ENCODE measurements at places on chromosomes 13 and 19. TPM values are rescaled to one million over a fixed set of nuclear protein-coding genes. Genes with fewer than 3 reads are reported as not detected.

B3GNT3 gene
- 6.9 TPM for total RNA-seq

LILRB4 gene
- total RNA-seq, result 1.3 TPM

- no peak for DNase-seq
- no peaks in the 10 kb centered on the region for H3K36me3 ChIP-seq
- no peaks in the 10 kb centered on the region for H3K4me1 ChIP-seq
- no peak overlapping the region for H3K27ac ChIP-seq
- no peaks in the 10 kb centered on the region for H3K27me3 ChIP-seq
Observed at GRCh38 chr19:23222998-23223652, 27.1 kb downstream of the ZNF724 start.

DNA sequence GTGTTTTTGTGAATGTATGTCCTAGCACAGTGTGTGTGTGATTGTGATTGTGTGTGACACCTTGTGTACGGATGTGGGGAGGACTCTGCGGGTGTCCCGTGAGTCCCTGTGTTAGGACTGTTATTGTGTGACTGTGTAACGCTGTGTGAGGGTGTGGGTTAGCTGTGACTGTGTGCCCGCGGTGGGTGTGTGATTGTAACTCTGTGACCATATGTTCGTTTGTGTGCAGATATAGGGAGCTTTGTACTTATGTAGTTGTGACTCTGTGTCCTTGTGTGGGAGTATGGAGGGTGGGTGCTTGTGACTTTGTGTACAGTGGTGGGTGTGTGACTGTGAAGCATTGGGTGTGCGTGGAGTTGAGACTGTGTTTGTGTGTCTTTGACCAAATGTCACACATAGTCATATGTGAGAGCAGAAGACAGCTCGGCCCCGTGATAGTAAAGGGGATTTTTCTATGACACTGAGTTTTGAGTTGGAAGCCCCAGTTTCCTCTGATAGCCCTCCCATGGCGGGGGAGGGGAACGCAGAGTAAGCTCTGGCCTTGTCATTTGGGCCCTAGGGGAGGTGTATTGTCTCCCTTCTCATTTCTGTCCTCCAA is 949 bp upstream of the ZNF260 start:
- H3K27me3 ChIP-seq, result no peaks in the 10 kb centered on the region
- H3K4me3 ChIP-seq, result peak overlapping the region; percentile 78
- no peak for DNase-seq
- peaks cover 10% of the 10 kb centered on the region for H3K4me1 ChIP-seq
- H3K27ac ChIP-seq, result peak overlapping the region; percentile 97
- H3K36me3 ChIP-seq, result peaks cover 7% of the 10 kb centered on the region

DNA sequence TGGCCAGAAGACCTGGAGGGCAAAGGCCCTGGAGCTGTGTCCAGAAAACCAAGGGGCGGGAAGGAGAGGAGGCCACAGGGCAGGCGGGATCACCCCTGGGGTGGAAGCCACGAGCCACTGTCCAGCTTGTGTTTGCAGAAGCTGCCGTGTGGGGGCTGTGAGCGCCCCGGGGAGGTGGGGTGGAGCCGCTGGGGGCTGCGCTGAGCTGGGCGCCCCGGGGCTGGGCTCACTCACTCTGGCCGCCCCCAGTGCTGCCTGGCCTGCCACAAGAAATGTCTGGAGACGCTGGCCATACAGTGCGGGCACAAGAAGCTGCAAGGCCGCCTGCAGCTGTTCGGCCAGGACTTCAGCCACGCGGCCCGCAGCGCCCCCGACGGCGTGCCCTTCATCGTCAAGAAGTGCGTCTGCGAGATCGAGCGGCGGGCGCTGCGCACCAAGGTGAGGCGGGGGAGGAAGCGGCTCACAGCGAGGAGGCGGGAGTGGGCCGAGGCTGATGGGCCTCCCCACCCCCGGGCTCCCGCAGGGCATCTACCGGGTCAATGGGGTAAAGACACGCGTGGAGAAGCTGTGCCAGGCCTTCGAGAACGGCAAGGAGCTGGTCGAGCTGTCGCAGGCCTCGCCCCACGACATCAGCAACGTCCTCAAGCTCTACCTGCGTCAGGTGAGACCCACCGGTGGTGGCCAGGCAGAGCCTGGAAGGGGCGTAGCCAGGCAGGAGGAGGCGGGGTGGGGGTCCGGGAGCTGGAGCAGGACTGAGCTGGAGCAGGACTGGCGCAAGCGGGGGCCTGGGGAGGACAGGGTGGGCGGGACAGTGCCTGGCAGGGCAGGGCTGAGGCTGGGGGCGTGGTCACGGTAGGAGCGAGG is 13.6 kb downstream of the POLR2E start:
- DNase-seq, result no peak
- peak overlapping the region; percentile 67 for H3K4me3 ChIP-seq
- H3K27ac ChIP-seq, result peak overlapping the region; percentile 60
- H3K4me1 ChIP-seq, result no peaks in the 10 kb centered on the region
- H3K27me3 ChIP-seq, result no peaks in the 10 kb centered on the region
- no peaks in the 10 kb centered on the region for H3K36me3 ChIP-seq

DNA sequence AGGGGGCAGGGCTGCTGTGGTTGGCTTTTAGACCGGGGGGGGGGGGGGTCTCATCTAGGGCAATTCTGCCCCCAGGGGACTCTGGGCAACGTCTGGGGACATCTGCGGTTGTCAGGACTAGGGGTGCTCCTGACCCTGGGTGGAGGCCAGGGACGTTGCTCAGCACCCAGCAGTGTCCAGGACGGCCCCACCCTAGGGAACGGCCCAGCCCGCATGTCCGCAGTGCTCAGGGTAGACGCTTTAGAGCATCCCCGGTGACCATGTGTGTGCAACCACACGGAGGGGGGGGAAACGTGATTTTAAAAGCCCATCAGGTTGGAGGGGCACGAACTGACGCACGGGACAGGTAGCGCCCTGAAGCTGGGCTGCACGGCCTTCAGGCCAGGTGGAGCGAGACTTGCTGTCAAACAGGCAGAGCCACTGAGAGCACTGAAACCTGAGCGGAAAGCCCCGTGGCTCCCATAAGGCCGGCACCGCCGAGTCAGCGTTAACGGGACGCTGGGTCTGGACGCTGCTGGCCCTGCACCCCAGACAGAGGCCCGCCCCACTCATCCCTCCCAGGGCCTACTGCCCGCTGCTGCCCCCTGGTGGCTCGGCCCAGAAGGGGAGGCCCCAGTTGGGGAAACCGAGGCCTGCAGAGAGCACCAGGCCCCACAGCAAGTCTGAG is 8.3 kb downstream of the CACTIN start:
- H3K27ac ChIP-seq, result no peak overlapping the region
- H3K27me3 ChIP-seq, result no peaks in the 10 kb centered on the region
- H3K36me3 ChIP-seq, result peaks cover 4% of the 10 kb centered on the region
- no peak overlapping the region for H3K4me3 ChIP-seq
- DNase-seq, result no peak
- H3K4me1 ChIP-seq, result no peaks in the 10 kb centered on the region

- H3K4me3 ChIP-seq, result no peak overlapping the region
- DNase-seq, result no peak
- H3K27me3 ChIP-seq, result peaks cover 5% of the 10 kb centered on the region
- no peaks in the 10 kb centered on the region for H3K4me1 ChIP-seq
- no peak overlapping the region for H3K27ac ChIP-seq
Observed at GRCh38 chr19:723714-724113, 15.0 kb downstream of the PALM start.

- no peak for DNase-seq
- no peak overlapping the region for H3K27ac ChIP-seq
- no peaks in the 10 kb centered on the region for H3K36me3 ChIP-seq
- H3K4me1 ChIP-seq, result no peaks in the 10 kb centered on the region
Observed at GRCh38 chr13:40787062-40787461, 2.3 kb upstream of the SLC25A15 start.

DNA sequence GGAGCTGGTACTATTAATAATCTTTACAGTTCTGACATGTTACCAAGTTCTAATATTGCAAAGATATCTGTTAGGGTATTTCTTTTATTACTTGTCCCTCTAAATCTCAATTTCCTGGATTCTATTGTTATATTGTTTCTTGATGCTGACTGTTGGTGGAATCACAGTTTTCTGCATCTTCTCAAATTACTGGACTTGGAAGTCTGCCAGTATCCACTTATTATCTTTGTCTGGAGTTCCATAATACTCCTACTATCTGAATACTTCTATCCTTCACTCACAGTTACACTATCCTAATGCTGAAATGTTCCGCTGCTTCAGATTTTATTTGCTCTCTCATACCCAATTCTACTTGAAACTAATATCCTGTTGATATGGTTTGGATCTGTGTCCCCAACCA is 1985.7 kb upstream of the PRR20A start:
- H3K4me3 ChIP-seq, result no peak overlapping the region
- H3K36me3 ChIP-seq, result no peaks in the 10 kb centered on the region
- no peak for DNase-seq
- no peaks in the 10 kb centered on the region for H3K4me1 ChIP-seq

DNA sequence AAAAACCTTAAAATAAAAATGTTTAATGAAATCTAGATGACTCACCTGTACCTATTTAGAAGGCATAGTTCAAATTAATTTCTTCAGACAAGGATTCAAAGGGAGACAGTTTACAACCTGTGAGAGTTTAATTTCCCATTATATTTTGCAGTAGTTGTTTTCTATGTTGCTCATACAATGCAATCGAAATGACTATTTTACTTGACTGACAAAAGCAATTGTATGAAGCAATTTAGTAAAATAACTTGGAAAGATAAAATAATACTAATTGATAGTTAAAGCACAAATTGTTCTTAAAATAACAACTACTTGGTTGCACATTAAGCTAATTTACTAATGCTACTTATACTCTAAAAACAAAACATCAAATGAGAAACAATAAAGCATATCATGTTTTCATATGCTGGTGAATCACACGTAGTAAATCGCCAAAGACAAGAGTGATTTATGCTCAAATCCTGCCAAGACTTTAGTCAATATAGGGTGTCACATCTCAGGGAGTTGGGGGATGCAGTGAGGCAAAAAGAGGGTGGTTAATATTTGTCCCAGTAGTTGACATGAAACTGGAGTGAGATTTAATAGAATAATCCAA is 6.4 kb downstream of the DACH1 start:
- no peak for DNase-seq
- no peaks in the 10 kb centered on the region for H3K4me1 ChIP-seq
- H3K27me3 ChIP-seq, result no peaks in the 10 kb centered on the region
- no peak overlapping the region for H3K4me3 ChIP-seq
- no peaks in the 10 kb centered on the region for H3K36me3 ChIP-seq
- no peak overlapping the region for H3K27ac ChIP-seq

- no peak overlapping the region for H3K4me3 ChIP-seq
- no peaks in the 10 kb centered on the region for H3K36me3 ChIP-seq
- no peak overlapping the region for H3K27ac ChIP-seq
- no peak for DNase-seq
- H3K27me3 ChIP-seq, result no peaks in the 10 kb centered on the region
Observed at GRCh38 chr19:29622166-29623070, 16.3 kb downstream of the POP4 start.

DNA sequence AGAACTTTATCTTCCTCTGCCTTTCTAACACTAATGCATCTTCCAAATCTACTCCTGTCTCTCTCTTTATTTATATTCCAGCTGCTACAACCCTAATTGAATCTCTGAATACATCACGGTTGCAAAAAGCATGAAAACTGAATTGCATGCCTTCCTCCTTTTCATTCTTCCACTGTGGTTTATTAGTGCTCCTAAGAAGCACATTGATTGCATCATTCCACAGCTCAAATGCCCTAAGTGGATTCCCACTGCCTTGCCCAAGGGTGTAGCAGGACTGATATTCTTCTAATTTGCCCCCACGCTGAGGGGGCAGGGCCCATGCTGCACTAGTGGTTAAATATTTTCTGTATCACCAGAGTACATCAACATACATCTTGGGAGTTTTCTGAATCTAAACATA is 640.8 kb downstream of the EFNB2 start:
- no peaks in the 10 kb centered on the region for H3K27me3 ChIP-seq
- H3K4me3 ChIP-seq, result no peak overlapping the region
- DNase-seq, result no peak
- H3K27ac ChIP-seq, result no peak overlapping the region
- no peaks in the 10 kb centered on the region for H3K36me3 ChIP-seq
- H3K4me1 ChIP-seq, result no peaks in the 10 kb centered on the region

DNA sequence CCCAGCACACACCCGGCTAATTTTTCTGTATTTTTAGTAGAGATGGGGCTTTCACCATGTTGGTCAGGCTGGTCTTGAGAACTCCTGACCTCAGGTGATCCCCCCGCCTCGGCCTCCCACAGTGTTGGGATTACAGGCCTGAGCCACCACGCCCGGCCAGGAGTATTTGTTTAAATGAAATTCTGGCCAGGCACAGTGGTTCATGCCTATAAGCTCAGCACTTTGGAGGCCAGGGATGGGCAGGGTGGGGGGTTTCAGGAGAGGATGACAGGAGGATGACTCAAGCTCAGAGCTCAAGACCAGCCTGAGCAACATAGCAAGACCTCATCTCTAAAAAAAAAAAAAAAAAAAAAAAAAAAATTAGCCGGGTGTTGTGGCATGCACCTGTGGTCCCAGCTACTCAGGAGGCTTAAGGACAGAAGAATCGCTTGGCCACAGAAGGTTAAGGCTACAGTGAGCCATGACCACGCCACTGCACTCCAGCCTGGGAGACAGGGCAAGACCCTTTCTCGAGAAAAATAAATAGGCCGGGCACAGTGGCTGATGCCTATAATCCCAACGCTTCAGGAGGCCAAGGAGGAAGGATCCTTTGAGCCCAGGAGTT is 8.2 kb upstream of the DHDH start:
- H3K4me1 ChIP-seq, result no peaks in the 10 kb centered on the region
- H3K4me3 ChIP-seq, result no peak overlapping the region
- DNase-seq, result no peak
- H3K36me3 ChIP-seq, result no peaks in the 10 kb centered on the region

- no peaks in the 10 kb centered on the region for H3K36me3 ChIP-seq
- H3K4me3 ChIP-seq, result no peak overlapping the region
- peaks cover 31% of the 10 kb centered on the region for H3K4me1 ChIP-seq
- H3K27me3 ChIP-seq, result no peaks in the 10 kb centered on the region
- peak overlapping the region; percentile 84 for H3K27ac ChIP-seq
- no peak for DNase-seq
Observed at GRCh38 chr19:4707322-4707721, 16.3 kb downstream of the DPP9 start.

GRCh38 chr13:24822640-24823039 is 58.7 kb downstream of the RNF17 start:
- H3K4me1 ChIP-seq, result no peaks in the 10 kb centered on the region
- H3K27me3 ChIP-seq, result no peaks in the 10 kb centered on the region
- H3K36me3 ChIP-seq, result no peaks in the 10 kb centered on the region
- no peak for DNase-seq
- no peak overlapping the region for H3K4me3 ChIP-seq

DNA sequence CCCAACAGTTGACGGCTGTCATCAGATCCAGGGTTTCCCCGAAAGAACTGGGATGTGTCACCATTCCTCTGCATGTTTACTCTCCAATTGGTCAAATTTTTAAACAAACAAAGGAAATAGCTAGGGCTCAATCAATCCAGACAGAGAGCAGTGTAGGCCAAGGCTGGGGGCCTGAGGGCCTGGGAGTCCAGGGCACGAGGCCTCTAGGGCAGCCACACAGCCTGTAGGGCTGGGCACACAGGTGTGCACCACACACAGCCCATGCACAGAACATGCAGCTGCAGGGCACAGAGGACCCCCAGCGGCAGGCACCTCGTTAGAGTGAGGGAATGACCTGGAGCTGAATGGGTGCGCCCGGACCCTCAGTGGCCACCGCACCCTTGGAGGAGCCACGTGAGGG is 9.5 kb downstream of the MIER2 start:
- H3K27me3 ChIP-seq, result no peaks in the 10 kb centered on the region
- no peak for DNase-seq
- no peaks in the 10 kb centered on the region for H3K36me3 ChIP-seq
- H3K4me1 ChIP-seq, result no peaks in the 10 kb centered on the region
- H3K27ac ChIP-seq, result no peak overlapping the region
